KBM-7 (cell line): ENCODE measurements at places on chromosomes 16 and 17.
A peak's percentile ranks its signal among the peaks of the same experiment; 100 is the strongest.

GRCh38 chr17:73643001-73643851 lies 1.0 kb downstream of the SDK2 start:
- no peak for DNase-seq

GRCh38 chr16:4803401-4803844 lies 990 bp upstream of the ROGDI start:
- no peak for DNase-seq

GRCh38 chr16:9212621-9213020 lies 121.2 kb downstream of the HAPSTR1 start:
- no peak for DNase-seq

- DNase-seq, result no peak
Observed at GRCh38 chr17:74289688-74290087, 15.7 kb downstream of the DNAI2 start.

DNA sequence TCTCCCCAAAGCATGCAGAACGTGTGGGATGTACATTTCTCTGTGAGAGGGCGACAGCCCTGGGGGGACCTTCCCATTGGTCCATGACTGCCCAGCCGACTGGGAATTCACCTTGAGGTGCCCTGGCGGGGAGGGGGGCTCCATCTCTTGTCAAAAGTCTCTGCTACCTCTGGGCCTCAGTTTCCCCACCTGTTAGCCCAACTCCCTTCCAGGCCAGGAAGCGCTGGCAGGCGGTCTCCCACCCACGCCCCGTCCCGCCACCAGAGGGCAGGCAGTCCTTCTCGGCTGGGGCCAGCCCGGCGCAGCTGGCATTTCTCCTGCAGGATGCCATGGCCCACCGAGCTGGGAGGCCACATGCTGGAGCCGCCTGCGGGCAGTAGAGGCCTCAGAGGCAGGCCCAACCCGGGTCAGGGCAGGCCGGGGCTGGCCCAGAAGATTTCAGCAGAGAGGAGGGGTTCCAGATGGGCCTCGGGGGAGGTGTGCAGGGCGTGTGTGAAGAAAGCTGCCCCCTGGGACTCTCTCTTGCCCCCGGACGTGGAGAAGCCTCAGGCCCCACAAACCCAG lies 16.6 kb downstream of the CD7 start:
- DNase-seq, result peak; percentile 49

DNA sequence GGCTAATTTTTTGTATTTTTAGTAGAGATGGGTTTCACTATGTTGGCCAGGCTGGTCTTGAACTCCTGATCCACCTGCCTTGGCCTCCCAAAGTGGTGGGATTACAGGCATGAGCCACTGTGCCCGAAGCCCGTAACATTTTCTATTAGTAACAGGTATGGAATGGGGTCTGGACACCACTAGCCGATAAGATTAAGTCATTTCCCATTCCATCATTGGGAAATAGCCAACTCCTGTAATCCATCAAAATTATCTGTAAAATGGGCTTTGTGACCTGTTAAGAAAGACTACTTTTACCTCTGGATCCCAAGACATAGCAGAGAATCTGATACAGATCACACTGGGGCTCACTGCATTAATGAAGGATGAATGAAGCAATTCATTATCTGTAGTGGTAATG lies 3.9 kb upstream of the LUC7L3 start:
- DNase-seq, result no peak

- DNase-seq, result no peak
Observed at GRCh38 chr17:1906662-1907101, 76.9 kb downstream of the RPA1 start.

DNA sequence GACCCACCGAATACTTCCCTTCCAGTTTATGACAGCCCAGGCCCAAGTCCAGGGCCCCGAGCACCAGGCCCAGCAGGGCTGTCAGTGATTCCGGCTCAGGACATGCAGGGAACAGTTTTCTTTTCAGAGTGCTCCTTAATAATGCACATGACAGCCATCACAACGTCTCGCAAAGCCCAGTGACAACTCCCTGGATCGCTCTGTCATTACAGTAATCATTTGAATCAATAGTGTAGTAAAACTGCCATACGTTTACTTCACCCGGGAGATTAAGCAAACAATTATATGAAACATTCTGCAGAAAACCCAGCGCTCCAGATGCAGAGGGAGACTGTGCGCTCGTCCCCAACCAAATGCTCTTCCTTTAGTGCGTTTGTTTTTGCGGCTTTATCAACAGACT lies 162.6 kb upstream of the CDH13 start:
- no peak for DNase-seq

DNA sequence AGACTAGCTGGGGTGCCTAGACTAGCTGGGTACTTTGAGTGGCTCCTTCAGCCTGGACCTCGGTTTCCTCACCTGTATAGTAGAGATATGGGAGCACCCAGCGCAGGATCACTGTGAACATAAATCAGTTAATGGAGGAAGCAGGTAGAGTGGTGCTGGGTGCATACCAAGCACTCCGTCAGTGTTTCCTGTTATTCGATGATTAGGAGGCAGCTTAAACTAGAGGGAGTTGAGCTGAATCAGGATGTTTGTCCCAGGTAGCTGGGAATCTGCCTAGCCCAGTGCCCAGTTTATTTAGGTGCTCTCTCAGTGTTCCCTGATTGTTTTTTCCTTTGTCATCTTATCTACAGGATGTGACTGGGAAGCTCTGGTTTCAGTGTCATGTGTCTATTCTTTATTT lies 8.4 kb upstream of the TMEM235 start:
- DNase-seq, result no peak

DNA sequence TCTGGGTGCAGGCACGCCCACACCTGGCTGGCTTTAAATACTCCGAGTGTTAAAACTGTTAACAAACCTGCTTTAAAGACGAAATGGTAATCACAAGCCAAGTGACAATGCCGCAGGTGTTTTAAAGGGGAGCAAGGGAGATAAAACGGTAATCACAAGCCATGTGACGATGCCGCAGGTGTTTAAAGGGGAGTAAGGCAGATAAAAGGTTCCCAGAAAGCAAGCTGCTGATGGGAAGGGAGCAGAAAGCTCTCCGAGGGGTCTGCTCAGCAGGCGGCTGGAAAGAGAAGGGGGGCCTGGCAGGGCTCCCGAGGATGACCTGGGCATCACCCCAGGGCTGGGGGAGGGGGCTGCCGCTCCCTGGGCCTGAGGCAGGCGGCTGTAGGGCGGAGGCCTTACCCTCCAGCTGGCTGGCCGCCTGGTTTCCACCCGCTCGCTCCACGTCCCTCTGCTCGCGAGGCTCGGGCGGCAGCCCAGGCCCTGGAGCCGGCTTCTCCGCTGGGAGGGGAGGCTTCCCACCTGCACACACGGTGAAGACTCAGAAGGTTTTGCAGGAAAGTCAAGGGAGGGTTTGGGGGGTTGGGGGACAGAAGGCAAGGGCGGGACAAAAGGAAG lies 12.1 kb downstream of the NDUFAF8 start:
- no peak for DNase-seq

DNA sequence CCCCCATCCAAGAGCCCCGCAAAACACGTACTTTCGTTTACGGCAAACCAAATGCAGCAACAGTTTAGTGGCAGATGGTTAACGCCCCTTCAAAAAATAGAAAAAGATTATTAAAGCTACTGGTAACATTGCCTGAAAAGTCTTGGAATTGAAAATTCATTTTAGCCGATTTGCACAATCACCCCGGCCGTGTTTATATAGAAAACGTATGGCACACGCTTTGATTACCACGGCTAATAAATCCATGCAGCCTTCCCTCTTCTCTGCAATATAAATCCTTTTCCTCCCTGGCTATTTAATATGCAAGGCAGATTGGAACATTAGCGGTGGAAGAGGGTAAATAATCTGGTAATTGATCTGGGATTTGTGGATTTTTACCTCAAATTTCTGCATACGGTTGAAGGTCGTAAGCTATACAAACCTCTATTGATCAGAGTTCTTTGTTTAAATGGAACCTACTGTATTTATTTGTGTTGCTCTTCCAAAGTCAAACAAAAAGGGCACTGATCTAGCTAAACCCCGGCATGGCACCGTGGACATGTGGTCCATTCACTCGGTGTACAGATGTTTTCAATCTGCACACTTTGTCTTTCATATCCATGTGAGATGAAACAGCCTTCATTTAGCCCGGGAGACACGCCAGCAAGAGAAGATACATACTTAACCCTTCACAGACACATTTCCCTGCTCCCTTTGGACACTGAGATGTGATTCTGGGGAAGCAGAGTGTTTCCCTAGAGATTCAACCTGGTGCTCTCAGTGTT lies 238.1 kb upstream of the MAF start:
- DNase-seq, result no peak

DNA sequence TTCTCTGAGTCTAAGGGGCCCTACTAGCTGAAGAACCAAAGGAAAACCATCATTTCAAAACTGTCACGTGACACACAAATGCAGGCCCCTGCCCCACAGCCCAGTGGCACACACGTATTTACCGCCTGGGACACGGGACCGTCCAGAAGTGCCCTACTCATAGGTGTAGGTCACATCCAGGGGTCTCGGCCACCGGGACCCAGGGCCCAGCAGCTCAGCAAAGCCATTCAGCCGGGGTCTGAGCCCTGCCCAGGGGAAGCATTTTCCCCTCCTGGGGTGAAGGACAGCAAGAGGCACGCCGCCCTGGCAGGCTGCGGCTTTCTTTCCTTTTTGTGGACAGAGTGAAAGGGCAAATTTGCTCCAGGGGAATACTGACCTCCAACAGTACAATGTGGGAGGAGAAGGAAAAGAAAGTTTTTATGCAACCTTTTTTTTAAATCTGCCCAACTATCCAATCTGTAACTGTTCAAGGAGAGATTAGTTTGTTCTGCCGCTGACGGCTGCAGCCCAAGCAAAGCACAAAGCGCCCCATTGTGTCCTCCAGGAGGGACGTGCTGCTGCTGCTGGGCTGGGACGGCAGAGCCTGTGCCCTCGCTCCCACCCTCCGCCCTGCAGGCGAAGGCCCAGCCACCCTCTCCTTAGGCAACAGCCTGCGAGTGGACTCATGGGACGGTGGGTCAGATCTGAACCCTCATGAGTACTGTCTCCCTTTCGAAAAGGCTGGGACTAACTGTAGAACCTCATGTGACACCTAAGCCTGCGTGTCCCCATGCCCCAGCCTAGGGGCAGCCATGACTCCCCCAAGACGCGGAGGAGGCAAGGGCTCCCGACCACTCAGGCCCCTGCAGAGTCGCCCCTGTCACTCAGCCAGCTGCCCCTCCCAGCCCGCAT lies 21.3 kb downstream of the SLC7A5 start:
- no peak for DNase-seq

- DNase-seq, result no peak
Observed at GRCh38 chr16:51880776-51881175, 666.2 kb downstream of the TOX3 start.

- DNase-seq, result no peak
Observed at GRCh38 chr16:73092236-73092781, 44.4 kb upstream of the ZFHX3 start.

GRCh38 chr16:30137897-30138296 lies 14.9 kb upstream of the MAPK3 start:
- no peak for DNase-seq

GRCh38 chr16:49844359-49844758 lies 11.6 kb downstream of the ZNF423 start:
- no peak for DNase-seq

- no peak for DNase-seq
Observed at GRCh38 chr17:647324-648197, 67.1 kb downstream of the VPS53 start.

- no peak for DNase-seq
Observed at GRCh38 chr17:9364837-9365430, 210.7 kb downstream of the STX8 start.

DNA sequence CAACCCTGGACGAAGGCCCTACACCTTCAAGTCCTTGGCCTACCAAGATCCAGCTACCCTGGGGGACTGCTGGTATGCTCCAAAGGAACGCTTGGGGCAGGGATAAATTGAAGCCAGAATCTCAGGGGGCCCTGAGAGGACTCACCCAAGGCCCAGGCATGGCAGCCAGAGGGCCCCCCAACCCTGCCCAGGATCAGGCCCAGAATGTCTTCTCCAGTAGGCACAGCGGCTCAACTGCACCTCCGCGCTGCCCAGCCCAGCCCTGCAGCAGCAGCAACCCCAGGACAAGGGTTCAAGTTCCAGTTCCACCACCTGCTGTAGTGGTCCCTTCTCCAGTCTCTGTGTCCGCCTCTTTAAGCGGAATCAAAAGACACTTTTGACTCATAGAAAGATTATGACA lies 2.2 kb downstream of the TFAP4 start:
- DNase-seq, result no peak

DNA sequence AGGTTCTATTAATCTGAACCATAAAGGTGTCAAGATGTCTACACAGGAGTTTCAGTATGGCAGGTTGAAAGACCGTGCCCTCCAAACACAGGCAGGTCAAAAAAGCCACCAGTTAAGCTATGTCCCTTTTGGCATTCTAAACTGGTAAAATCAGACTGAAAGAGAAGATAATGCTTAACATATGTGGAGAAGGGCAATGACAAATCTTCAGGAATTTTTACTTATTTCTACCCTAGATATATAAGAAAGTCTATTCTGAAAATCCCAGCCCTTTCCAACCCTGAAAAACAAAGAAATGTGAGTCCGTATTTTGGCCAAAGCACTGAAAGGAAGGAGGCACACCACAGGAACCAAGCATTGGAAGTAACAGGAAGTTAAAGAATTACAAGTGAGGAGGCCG lies 16.5 kb downstream of the AP1G1 start:
- DNase-seq, result no peak

- no peak for DNase-seq
Observed at GRCh38 chr17:39064819-39065218, 86.6 kb downstream of the PLXDC1 start.

- no peak for DNase-seq
Observed at GRCh38 chr17:38511150-38512108, 83.2 kb downstream of the ARHGAP23 start.

DNA sequence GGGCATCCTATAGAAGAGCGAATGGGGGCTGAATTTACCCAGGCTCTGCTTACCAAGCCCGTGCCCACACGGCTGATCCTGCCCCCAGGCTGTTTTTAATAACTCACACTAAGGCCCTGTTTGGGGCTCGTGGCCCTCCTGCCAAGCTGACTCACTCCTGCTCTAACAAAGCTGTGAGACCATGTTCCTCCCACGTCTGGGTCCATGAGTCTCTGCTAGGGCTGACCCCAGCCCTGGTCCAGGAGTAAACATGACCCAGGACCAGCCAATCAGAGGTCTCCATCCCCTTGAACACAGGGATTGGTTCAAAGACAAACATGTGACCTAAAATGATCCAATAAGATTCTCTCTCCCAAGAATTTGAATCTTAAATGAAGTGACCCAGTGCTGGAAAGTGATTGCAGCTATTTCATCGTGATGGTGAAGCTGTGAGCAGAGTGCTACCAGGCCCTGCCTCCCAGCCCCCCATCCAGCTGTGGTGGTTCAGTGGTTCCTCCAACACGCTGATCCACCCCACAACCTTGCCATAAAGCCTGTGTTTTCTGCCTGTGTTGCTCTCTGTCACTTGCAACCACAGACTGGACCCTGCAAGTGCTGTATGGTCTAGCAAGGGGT lies 57.2 kb downstream of the C16orf82 start:
- DNase-seq, result no peak

DNA sequence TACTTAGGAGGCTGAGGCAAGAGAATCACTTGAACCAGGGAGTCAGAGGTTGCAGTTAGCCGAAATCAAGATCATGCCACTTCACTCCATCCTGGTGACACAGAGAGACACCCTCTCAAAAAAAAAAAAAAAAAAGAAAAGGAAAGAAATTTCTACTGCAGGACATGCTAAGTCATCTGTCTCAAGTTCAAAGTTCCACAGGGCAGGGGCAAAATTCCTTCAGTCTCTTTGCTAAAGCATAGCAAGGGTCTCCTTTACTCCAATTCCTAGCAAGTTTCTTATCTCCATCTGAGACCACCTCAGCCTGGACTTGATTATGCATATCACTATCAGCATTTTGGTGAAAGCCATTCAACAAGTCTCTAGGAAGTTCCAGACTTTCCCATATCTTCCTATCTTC lies 14.6 kb downstream of the ZSCAN10 start:
- no peak for DNase-seq

GRCh38 chr17:65660947-65661346 lies 99.5 kb upstream of the AXIN2 start:
- DNase-seq, result no peak
